ENCODE measurements at places on chromosomes 2 and 18.

- no peak for DNase-seq
These were observed 27.4 kb downstream of the USP34 start for GRCh38 chr2:61443342-61444041.

GRCh38 chr2:233173115-233173514 is 78.4 kb upstream of the ATG16L1 start:
- no peak for DNase-seq

- no peak for DNase-seq
These were observed 100.2 kb upstream of the MYCN start for GRCh38 chr2:15840148-15840547.

DNA sequence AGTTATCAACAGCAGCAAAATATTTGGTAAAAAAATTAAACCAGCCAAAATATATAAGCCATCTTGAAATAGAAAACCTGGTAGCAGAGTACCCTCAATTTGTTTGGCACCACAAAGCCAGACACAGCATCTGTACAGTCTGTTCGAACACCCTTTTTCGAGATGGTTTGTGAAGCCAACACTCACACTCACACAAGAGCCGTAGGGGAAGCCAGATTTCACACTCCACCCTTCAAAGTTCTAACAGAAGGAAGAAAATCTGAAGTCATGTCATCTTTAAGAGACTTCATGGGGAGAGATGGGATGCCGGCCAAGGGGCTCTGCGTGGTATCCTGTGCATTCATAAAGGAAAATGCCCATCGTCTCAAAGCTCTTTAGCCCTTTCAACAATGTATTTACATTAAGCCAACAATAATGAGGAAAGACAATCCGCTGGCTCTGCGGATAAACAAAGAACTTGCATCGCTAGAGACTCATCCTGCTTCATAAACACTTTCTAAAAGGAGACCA is 451.5 kb upstream of the CHST9 start:
- DNase-seq = no peak

- DNase-seq = no peak
These were observed 94.9 kb downstream of the MGAT5 start for GRCh38 chr2:134348760-134349159.

DNA sequence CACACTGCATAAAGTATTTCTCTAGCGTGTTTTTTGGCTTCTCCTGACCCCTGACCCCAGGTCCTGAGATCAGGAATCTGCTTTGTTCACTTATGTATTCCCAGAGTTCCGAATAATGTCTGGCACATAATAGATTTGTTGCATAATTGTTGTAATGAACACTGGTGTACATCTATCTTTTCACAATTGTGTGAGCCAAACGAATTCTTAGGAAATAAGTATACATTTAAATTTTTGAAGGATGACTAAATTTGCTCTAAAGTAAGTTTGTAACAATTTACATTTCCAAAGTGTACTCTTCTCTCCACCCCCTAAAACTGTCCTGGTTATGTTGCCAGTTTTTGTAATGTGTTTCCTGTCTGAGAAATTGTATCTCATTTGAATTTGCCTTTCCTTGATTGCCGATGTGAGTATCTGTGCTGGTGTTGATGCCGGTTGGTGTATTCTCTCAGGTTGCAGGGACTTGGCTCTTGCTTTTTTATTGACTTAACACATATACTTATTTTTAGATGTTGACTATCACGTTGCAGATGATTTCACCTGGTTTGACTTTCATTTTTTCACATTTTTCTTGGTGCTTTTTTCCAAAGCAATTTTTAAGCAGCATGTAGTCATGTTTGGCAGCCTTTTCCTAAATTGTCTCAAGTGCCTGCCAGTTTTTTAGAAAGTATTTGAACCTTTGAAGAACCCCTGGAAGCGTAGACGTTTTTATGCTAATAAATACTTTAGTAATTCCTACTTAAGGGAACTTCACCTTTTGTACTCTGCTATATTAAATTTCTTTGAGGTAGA is 16.1 kb upstream of the FARP2 start:
- DNase-seq = no peak

- no peak for DNase-seq
These were observed 118.7 kb downstream of the HAUS1 start for GRCh38 chr18:46222710-46223360.

DNA sequence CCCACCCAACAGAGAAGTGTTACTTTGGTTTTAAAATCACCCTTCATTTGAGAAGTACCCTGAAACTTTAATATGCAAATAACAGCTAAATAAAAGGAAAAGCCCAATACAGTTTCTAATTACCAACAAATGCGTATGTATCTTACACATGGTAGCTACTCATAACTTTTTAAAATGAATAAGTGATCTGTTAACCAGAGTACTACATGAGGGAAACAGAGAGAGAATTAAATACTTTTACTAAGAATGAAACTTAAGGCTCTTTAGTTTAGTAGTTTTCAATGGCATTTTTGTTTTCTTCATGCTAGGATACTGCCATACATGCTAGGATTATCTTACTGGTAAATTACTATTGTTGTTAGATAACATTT is 39.1 kb upstream of the NABP1 start:
- DNase-seq = no peak

DNA sequence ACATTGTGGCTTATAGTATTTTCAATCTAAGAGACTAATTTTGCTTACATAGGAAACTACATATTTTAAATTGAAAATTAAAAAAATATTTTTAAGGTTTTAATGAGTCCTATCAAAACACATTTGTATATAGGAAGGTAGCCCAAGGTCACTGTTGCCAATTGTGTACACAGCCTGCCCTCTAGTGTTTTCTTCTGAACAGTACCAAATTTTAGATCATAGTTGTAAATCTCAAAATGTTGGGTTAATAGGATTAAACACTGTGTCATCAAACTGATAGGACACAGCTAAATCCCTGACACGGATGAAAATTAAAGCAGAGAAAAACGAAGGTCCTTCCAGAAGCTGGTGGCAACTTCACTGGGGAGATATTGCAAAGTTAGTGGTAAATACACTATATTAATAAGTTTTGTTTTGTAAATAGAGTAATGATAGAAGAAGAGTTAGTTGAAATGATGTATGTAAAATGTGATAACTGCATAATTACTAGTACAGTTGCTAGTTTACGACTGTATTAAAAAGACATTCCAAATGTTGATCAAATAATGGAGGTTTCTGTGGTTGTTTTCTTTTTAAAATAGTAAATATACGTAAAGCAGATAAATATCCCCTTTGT is 19.7 kb downstream of the CLUL1 start:
- no peak for DNase-seq

- no peak for DNase-seq
These were observed 202.6 kb upstream of the ID2 start for GRCh38 chr2:8479298-8479697.

DNA sequence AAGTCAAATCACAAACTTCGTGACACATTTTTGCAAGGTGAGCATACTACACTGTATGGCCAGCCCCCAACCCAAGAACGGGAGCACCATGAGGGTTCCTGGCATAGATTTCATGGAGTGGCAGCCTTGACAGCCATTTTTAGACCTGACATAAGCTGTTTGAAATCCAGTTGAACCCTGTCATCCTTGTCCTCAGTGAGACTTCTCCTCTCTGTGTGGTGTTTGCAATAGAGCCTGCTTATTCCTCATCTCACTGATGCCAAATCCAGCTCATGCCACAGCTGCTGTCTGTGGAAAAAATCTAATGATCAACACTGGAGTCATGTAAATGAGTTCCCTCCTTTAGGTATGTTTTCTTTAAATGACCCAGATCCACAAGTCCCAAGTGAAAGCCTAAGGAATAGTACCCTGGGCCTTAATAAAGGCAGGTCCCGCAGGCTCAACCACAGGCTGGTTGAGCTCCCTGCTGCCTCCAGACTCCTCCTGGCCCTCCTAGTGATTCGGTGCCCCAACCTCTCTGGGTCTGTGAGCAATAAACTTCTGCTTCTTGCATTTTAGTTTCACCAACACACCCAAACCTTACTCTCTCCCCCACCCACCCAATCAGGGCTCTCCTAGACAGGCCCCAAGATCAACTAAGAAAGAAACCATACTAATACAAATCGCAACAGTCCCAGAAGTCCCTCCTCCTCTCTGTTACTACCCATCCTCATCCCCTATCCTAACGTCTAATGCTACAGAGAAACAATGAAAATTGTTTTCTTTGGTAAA is 8.4 kb upstream of the CREG2 start:
- DNase-seq = no peak

DNA sequence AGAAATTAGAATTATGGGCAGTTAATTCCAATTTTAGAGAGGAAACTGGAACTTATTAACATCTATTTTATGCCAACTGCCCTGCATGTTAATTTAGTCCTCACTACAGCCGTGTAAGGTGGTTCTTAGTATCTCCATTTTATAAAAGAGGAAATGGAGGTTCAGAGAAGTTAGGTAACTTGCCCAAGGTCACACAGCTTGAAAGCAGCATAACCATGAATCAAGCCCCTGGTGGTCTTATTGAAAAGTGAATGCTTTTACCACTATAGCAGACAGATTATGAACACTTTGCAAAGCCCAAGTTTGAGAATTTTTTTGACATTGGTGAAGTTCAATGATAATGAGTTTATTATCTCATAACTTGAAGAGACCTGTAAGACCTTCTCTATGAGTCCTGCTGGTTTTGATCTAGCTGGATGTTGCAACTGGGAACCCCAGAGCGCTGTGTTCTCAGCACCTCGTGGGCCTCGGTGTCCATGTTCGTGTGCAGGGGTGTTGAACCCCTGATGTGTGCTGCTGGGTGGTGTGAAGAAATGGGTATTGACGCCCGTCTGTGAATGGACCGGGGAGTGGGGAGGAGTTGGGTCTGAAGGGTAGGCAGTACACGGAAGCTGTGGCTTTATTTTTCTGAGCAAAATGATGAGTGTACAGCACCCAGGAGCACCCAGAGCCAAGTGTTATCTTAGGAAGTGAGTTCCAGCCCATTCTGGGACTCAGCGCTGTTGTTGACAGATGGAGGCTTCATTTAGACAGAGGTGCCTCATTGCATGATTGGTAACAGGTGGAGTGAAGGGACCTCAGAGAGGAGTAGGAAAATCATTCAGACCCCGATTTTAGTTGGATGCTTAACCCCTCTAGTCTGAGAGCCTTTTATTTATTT is 9.7 kb downstream of the GREB1 start:
- DNase-seq = no peak

DNA sequence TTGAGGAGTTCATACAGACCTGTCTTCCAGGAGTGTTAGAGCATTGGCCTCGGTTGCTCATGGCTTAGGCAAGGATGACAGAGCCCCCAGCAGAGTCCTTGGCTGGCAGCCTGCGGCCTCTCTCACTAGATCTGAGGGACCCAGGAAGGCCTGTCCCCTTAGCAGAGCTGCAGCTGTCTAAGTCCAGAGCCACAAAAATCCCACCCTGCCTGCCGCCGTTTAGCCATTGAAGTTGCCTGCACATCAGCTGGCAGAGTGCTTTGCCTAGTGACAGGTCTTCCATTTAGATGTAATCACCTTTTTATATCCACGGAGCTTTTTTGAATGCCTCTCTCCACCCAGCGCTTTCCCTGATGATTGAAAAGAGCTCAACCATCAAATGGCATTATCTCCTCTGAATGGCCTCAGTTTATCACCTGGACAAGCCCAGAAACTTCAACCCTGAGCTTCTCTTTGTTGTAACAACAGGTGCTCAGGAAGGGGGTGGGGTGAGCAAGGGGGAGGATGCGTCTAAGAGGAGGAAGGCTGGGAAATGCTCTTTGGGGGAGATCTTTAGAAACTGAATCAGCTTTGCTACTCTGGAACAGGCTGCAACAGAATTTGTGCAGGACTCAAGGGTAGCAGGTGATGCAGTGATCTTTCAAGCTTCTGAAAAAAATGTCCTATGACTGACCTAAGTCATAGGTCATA is 71.9 kb downstream of the TNP1 start:
- DNase-seq = no peak

DNA sequence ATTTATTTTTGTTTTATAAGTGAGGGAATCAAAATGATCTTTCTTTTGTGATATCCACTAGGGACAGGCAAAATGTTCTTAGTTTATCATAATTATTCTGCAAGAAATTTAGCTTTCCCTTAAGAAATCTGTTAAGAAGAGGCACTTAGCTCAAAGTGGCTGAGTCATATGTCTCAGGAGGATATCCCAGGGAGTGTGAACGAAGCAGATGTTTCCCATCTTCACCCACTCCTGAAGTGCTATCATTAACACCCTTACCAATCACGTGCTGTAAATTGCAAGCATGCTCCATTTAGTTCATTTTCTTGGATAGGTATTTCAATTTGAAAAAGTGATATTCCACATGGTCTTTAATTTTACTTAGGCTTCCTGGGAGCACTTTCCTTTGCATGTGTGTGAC is 774.3 kb upstream of the TMEFF2 start:
- no peak for DNase-seq

GRCh38 chr2:237289139-237289538 is 124.8 kb downstream of the COL6A3 start:
- DNase-seq = no peak

- no peak for DNase-seq
These were observed 6.5 kb upstream of the CAPN10 start for GRCh38 chr2:240579771-240580614.

GRCh38 chr2:192247456-192247855 is 52.7 kb upstream of the TMEFF2 start:
- no peak for DNase-seq

All from HS-27A (cell line).